NCI-H526 treated with DMSO at 0.1 percent for 48 hours (cell line): ENCODE measurements at places on chromosomes 5 and 9.

DNA sequence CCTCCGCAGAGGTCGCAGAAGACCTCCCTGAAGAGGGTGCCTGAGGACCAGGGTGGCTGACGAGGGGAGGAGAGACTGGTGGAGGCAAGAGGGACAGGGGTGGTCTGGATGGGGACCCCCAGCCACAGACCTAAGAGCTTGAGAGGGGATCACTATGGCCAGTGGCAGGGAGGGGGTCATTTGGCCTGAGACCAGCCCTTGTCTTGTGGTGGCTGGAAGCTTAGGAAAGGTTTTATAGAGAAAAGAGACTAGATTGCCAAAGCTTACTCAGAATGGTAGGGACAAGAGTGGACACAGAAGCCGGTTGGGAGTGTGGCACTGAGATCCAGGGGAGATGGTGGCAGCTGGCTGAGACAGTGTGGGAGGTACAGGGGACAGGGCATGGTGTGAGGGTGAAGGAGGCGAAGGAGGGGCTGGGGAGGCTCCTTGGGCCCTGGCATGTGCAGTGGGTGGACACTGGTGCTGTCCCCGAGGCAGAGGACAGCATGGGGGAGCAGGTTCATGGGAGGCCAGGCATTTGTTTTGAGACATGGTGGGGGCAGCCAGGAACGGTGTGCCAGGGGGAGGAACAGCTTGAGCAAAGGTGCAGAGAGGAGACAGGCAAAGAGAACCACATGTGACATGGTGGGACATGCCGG lies 123.0 kb downstream of the C9orf50 start:
- DNase-seq = no peak

- DNase-seq = no peak
Observed at GRCh38 chr5:171575386-171575785, 155.9 kb downstream of the FGF18 start.

GRCh38 chr5:6786786-6787495 lies 73.7 kb downstream of the TENT4A start:
- no peak for DNase-seq

DNA sequence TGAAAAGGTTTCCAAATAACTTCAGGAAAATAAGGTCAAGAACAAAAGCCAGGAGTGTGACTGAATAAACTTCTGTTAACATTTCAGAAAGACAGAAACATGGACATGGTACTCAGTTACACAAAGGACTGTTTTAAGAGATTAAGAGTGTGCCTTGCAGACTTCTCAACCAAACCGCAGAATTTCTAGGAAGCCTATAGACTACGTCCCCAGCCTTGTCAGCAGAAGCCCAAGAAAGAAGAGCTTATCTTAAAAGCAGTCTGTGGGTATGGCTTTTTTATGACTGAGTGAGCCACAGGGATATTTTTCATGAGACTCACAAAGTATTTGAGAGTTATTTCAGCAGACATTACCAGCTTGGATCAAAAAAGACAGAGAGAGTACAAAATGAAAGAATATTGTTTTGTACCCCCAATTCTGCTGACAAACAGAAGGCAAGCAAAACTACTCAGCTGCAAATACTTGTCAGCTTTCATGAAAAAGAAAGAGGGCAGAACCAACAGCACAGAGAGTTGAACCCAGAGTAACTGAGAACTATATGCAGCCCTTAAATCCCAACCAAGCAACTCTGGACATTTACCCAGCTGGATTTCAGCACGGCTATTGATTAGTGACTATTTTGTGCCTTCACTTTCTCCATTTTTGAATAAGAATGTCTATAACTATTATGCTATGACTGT lies 711.0 kb upstream of the CTNND2 start:
- no peak for DNase-seq

- no peak for DNase-seq
Observed at GRCh38 chr9:36337865-36338264, 62.2 kb downstream of the RNF38 start.

- DNase-seq = no peak
Observed at GRCh38 chr5:143662020-143662419, 149.9 kb upstream of the HMHB1 start.

DNA sequence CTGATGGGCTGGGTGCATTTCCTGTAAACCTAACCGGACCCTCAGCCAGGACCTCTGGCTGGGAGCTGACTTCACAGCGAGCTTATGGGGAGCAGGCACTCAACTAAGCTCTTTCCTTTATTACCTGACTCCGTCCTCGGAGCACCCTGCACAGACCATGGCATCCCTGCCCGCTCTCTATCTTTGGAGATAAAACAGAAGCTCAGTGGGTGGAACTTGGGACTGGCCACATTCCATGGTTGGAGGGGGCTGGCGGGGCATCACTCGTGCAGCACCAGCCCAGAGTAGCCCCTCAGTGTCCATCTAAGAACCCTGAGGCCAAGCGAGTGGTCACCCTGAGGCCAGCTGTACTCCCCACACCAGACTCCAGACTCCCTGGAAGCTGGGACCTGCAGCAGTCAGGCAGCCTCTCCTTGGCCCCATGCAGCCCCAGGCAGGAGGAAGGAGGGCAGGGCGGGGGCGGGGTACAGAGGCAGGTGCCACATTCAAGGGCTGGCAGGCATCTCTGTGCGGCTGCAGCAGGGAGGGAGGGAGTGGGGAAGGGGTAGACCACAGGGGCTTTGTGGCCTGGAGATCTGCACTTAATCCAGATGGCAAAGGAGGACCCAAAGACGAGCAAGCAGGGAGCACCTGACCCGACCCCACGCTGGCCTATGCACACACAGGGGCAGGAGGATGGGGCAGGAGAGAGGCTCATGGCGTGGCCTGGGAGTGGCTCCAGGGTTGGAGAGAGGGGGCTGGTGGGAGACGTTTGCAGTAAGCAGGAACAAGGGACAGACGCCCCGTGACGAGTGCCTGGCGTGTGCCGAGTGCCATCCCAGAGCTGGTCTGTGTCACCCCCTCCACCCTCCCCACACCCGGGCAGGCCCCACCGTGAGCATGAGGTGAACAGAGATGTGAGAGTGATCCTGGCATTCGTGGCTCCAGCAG lies 26.1 kb downstream of the GLT6D1 start:
- no peak for DNase-seq

- no peak for DNase-seq
Observed at GRCh38 chr5:67693956-67694809, 497.6 kb upstream of the CD180 start.

DNA sequence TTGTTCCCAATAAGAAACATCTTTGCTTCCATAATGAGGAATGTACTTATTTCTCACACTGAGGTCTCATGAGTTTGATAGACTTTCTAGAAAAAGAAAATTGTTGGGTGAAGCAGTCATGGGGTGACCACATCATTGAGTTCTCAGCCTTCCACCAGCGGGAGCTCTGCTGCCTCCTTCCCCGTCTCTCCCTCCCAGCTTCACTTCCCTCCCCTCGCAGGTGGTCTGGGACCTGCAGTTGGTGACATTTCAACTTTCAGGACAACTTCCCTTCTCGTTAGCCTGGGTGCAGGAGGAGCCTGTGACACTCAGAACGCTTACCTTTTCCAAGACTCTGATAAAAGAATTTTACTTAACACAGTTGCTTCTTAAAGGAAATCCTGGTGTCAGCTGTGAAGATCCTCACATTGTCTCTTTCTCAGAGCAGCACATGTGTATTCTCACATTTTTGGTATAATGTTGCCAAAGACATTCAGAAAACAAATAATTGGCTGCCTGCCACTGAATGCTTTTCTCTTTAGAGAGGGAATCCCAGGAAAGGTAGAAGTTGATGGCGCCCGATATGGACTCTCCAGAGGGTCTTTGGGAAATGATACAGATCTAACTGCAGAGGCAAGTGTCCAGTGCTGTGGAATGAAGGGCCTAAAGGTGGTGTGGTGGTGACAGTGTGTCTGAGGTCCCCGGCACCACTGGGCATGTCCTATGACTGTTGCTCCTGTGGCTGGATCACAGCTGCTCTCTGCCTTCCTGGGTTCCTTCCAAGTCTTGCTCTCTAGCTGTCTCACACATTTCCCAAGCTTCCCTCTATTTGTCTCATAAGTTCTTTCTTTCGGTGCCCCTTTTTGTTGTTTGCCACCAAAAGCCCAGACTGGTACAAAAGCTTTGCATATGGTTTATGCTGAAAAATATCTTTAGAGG lies 238.1 kb downstream of the GAS1 start:
- DNase-seq = no peak

GRCh38 chr9:35669331-35670145 lies 4.2 kb upstream of the CA9 start:
- DNase-seq = no peak

DNA sequence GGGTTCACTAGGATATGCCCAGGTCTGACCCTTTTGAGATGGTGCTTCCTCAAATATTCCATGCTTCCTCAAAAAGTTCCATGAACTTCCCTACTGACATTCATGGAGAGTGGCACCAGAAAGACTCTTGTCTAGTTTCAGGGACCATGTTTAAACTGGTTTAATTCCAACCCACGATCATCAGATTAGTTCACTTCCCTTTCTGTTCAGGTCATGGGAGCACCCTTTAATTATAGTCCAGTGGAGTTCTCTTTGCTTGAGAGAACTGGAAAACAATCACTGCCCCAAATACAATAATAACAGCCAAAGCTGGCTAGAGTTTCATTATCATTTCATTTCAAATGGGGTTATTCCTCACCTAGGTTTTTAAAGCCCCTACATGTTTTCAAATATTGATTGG lies 9.7 kb upstream of the ERBIN start:
- DNase-seq = no peak

GRCh38 chr5:136666970-136667620 lies 301.8 kb upstream of the TRPC7 start:
- DNase-seq = no peak

- DNase-seq = no peak
Observed at GRCh38 chr5:19564036-19564435, 424.0 kb downstream of the CDH18 start.

DNA sequence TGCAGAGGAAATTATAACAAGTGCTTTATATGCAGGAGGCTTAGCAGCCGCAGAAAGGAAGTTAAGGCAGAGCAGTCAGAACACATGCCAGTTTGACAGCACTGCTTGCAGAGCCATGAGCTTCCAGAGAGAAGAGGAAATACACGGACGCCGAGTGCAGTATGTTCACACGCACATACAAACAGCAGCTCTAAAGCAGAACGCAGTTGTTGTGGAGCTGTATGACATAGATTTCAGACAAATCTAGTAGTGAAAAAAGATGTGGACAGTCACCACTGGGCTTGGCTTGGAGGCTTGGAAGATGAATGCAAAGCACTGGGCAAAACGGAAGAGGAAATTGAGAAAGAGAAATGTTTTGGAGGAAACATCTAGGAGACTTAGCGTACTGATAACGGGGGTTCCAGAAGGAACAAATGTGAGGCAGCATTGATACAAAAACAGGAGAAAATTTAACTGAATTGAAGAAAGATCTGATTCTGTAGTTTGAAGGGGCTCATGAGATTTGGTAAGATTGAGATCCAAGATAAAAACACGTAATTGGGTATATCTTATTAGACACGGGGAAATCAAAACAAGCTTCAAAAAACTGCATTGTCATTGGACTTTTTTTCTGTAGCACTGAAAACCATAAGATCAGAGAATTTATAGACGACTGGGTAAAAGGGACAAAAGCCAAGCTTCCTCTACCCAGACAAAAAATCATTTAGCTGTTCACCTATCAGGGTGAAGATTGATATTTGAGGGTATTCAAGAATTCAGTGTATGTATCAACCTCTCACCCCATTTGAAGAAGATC lies 19.6 kb upstream of the ROPN1L start:
- no peak for DNase-seq

GRCh38 chr9:121295662-121296191 lies 27.8 kb downstream of the GSN start:
- DNase-seq = no peak

GRCh38 chr5:112012104-112012503 lies 255.1 kb upstream of the NREP start:
- DNase-seq = no peak

DNA sequence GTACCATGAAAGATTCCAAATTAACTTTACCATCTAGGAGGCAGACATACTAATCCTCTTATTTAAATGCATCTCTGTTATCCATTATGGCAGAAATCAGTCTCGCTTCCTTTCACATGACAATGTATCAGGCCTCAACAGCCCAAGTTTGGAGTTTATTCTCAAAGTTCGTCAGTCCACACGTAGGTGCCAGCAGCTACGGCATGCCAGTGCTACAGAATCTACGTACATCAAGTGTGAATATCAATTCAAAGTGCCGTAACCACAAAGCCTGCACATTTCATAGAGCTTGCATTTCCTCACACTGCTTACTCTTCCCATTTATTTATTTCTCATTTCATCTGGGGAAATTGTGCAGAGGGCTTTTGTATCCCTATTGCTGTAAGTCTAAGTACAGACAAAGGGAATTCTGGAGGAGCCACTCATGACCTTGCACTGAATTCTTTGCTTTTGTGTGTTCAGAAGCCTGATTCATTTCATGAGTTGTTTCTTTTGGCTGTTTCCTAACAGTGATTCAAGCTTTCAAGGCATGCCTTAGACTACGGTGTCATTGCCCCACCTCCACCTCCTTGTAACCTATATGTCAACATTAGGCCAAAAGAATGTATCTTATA lies 10.0 kb downstream of the ENC1 start:
- no peak for DNase-seq

- DNase-seq = peak; percentile 77
Observed at GRCh38 chr9:34512131-34513078, 10.4 kb downstream of the ENHO start.

GRCh38 chr9:14218253-14218652 lies 95.7 kb downstream of the NFIB start:
- peak; percentile 81 for DNase-seq

GRCh38 chr5:179852993-179853547 lies 5.5 kb downstream of the MRNIP start:
- DNase-seq = no peak

DNA sequence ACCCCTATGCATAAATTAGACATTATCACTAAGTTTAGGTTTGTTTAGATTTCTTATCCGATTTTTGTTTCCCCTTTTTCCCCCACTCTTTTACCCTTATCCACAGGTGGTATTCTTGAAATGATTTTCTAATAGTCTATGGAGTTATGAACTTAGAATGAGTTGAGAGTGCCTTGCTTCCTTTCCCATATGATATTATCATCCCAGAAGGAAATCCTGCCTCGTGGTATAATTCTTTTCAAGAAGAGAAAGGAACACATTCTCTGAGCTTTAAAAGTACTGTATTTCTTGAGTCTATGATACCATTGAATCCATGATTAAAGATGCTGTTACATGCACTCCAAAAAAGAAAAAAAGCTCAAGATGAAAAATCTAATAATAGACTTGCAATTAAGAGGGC lies 76.9 kb upstream of the ADAMTSL1 start:
- no peak for DNase-seq
